Forelimb muscle (tissue), 1 donor: ENCODE measurements at places on chromosomes 3 and 15. TPM values are rescaled to one million over a fixed set of nuclear protein-coding genes. Genes with fewer than 3 reads are reported as not detected.

Gene PCSK6
- polyA plus RNA-seq: 10.2 TPM

Gene LRRC31
- polyA plus RNA-seq: not detected

Gene GOLGA8Q
- polyA plus RNA-seq: 2.0 TPM

Gene BNC1
- 1.8 TPM for polyA plus RNA-seq

Gene RHOV
- 0.34 TPM for polyA plus RNA-seq

Gene P2RY1
- 4.8 TPM for polyA plus RNA-seq

Gene LRRC49
- 6.0 TPM for polyA plus RNA-seq

Gene MME
- polyA plus RNA-seq: 7.7 TPM

Gene ADGRG7
- polyA plus RNA-seq: not detected

Gene C3orf52
- polyA plus RNA-seq: 5.2 TPM

Gene EXD1
- polyA plus RNA-seq: 0.06 TPM

Gene IGDCC3
- 3.7 TPM for polyA plus RNA-seq

Gene ATP13A4
- 0.48 TPM for polyA plus RNA-seq

DNA sequence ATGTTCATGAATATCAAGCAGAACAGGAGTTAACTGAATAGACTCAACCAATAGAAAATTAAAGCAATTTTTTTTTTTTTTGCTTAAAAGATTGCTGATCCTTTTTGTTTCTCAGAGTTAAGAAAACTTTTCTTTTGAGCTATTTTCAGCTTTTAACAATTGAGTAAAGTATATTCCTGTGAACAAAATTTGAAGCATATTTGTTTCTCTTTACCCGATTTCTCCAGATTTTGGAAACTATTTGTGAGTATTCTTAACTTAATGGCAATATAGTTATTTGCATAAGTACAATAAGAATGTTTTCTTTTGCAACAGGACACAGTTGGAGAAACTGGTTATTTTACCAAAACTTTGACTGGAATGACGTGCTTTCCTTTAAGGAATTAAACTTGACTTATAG lies 53.4 kb upstream of the C15orf39 start:
- DNase-seq: no peak

GRCh38 chr3:171976526-171976925 lies 62.9 kb upstream of the FNDC3B start:
- DNase-seq: no peak

GRCh38 chr3:175558261-175558660 lies 699.1 kb downstream of the NAALADL2 start:
- DNase-seq: no peak

- no peak for DNase-seq
Observed at GRCh38 chr3:42053476-42053875, 37.7 kb upstream of the TRAK1 start.

DNA sequence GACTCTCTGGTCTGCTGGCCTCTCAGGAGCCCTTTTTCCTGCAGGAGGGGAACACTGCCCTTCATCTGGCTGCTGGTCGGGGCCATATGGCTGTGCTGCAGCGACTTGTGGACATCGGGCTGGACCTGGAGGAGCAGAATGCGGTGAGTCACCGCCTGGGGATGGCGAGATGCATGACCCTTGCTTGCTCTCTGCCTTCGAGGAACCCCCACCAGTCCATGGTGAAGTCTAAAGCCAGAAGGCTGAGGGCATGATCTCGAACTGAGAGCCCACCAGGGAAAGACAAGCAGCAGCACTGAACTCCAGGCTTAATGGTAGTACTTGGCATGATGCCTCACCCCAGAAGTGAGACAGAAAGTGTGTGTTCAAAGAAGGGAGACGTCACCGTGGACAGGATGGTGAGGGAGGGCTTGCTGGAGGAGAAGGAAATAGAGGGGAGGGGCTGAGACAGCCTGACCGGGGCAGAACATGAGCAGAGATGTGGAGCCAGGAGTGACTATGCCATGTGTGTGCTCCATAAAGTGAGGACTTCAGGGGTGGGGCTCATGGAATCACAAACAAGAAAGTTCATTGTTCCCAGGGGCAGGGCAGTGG lies 19.2 kb downstream of the ANKDD1A start:
- DNase-seq: no peak

- DNase-seq: no peak
Observed at GRCh38 chr15:67501836-67502461, 19.0 kb upstream of the C15orf61 start.

- DNase-seq: no peak
Observed at GRCh38 chr15:65264863-65265430, 21.7 kb downstream of the PARP16 start.

GRCh38 chr15:39591896-39592315 lies 11.0 kb downstream of the THBS1 start:
- DNase-seq: no peak

- no peak for DNase-seq
Observed at GRCh38 chr15:98653686-98654085, 5.3 kb downstream of the IGF1R start.

- no peak for DNase-seq
Observed at GRCh38 chr3:126926684-126927400, 56.1 kb upstream of the PLXNA1 start.

- peak; percentile 57 for DNase-seq
Observed at GRCh38 chr15:73593304-73594074, 39.7 kb downstream of the NPTN start.

DNA sequence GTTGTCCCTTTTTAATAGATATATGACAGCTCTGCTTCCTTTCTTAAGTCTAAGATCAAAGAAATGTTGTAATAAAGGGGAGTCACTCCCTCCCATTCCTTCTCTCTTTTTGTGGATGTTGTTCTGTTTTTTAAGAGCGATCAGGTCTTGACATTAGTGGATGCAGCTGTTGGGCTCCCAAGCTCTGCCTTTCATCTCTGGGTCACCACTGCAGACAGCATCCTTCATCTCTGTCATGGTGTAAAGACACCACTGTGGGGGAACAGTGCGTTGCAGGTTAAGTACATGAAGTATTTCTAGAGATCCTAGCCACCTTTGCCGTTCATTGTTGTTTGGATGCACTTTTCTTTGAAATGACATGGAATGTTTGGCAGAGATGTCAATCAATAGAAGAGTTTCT lies 17.7 kb downstream of the FNDC3B start:
- no peak for DNase-seq

GRCh38 chr15:61831505-61831921 lies 228.7 kb downstream of the VPS13C start:
- no peak for DNase-seq

DNA sequence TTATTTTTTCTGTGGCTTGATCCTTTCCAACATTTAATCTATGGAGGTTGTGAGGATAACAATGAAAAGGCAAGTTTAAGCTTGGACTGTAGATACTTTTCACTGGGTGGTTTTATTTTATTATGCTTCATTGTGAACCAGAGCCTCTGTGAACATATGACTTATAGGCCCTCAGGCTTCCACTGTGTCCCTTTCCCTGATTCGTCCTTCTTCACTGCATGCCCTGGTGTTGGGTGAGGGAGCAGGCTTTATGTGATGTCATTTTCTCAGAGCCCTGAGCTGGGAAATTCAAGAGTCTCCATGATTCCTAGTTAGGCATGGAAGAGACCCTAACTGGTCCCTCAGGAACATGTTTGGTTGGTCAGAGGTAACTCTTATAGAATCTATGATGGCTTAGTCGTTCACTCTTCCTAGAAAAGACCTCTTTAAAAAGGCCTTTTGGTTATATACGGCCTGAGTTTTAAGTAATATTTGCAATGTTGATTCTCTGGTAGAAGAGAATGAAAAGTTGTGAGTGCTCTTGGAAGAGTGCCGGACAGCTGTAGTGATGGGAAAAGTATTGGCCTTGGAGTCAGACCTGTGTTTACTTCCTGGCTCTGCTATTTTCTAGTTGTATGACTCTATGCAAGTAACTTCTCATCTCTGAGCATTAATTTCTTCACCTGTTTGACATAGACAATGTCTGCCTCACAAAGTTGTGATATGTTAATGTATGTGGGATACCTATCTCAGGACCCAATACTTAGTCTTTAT lies 168.4 kb downstream of the LPP start:
- no peak for DNase-seq

DNA sequence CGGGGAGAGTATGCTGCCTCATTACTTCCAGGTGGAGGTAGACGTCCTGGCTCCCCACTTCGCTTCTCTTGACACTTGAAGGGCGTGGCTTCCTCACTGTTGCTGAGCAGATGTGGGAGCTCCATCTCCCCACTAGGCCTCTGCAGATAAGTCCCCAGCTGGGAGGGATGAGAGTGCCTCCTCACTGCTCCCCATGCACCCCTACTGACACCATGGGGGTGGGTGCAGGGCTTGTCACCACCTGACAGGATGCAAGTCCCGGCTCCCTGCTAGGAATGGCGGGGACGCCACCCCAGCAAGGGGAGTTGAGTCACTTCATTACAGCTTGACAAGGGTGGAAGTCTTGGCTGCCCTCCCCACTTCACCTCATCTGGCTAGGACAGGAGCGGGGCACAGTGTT lies 36.8 kb upstream of the ATG7 start:
- no peak for DNase-seq

DNA sequence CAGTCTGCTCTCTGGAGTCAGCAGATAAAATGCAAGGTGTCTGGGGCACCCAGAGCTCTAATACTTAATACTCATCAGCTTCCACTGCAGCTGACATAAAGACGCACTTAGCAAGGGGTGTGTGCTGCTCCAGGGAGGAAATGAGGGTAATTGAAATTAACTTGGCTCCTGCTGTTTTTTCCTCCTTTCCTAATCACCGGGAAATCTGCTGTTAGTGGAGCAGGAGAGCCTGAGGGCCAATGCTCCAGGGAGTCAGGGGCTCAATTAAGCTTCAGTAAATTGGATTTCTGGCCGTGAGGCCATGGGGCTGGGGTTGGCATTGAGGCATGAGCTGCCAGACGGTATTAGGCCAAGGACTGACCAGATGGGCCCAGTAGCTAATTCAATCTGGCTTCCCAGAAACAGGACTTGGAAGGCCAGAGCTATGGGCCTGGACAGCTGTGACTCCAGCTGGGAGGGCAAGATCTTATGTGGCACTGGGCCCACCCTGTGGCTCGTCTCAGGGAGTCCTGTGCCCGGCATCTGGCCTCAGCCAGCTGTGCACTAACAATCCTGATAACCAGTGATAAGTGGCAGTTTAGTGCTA lies 30.7 kb upstream of the CHRNB4 start:
- no peak for DNase-seq

DNA sequence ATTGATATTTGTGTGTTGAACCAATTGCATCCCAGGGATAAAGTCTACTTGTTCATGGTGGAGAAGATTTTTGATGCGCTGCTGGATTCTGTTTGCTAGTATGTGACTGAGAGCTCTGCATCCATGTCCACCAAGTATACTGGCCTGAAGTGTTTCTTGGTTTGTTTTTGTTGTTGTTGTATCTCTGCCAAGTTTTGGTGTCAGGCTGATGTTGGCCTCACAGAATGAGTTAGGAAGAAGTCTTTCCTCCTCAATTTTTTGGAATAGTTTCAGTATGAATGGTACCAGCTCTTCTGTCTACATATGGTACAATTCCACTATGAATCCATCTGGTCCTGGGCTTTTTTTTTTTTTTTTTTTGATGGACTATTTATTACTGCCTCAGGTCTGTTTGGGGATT lies 50.9 kb upstream of the OSTN start:
- no peak for DNase-seq

DNA sequence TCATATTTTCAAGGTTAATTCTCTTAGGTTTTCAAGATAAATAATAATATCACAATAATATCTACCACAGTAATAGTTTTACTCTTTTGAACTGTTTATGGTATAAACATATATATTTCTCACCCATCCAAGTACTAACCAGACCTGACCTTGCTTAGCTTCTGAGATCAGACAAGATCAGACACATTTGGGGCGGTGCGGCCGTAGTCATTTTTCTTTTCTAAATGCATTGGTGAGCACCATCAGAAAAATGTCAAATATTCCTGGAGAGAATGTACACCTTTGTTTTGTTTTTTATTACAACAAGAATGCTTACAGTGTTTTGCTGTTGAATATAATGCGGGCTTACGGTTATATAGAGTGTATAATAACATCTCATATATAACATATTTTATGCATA lies 267.8 kb downstream of the ADAMTS17 start:
- DNase-seq: no peak

- peak; percentile 19 for DNase-seq
Observed at GRCh38 chr3:133330065-133330464, 69.8 kb upstream of the BFSP2 start.

- no peak for DNase-seq
Observed at GRCh38 chr3:132038198-132038825, 3.5 kb upstream of the CPNE4 start.

DNA sequence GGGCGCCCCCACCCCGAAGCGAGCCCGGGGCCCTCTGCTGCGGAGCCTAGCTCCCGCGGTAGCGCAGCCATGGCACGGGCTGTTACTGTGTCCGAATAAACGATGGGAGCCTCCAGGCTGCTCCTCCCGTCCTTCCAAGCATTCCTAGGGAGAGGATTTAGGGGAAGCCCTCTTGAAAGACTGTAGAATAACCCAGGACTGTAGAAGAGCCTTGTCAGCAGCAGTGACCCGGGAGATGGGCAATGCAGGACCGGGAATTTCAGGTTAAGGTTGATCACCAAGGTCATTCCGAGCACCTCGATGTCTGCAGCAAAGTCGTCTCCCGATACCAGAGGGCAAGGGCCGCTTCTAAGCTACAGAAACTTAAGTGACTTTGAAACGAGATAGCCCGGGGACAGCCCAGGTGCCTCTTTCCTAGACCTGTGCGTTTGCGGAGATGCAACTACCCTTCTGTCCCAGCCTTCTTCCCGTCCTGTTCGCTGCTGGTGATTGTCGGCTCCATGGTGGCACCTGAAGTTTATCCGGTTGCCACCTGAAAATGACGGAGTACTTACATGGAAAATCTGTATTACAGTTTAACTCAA lies 753 bp upstream of the MYO5A start:
- no peak for DNase-seq

DNA sequence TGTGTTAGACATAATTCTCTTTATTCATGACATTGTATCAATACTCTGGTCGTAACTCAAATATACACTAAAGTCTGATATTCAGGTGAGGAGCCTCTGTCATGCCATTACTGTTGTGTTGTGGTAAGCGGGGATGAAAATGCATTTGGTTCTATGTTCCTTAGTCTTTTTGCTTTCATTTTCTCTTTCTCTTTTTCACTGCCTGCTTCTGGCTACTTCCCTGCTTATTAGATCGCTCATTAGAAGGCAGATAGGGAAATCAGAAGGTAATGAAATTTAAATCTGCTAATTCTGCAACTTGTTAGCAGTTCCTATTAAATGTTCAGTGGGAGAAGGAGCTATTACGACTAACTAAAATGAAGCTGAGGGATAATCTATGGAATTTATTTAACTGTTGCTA lies 345.0 kb downstream of the GRM7 start:
- DNase-seq: no peak

- DNase-seq: no peak
Observed at GRCh38 chr3:182809531-182809930, 16.2 kb downstream of the ATP11B start.

- no peak for DNase-seq
Observed at GRCh38 chr3:160140756-160141155, 84.5 kb upstream of the C3orf80 start.

GRCh38 chr3:16484216-16484615 lies 29.3 kb downstream of the RFTN1 start:
- DNase-seq: no peak

GRCh38 chr3:42153039-42153438 lies 61.9 kb downstream of the TRAK1 start:
- no peak for DNase-seq

GRCh38 chr15:35629766-35630165 lies 83.8 kb upstream of the DPH6 start:
- no peak for DNase-seq
